ENCODE measurements at places on chromosomes 6 and 20.
A peak's percentile ranks its signal among the peaks of the same experiment; 100 is the strongest.

DNA sequence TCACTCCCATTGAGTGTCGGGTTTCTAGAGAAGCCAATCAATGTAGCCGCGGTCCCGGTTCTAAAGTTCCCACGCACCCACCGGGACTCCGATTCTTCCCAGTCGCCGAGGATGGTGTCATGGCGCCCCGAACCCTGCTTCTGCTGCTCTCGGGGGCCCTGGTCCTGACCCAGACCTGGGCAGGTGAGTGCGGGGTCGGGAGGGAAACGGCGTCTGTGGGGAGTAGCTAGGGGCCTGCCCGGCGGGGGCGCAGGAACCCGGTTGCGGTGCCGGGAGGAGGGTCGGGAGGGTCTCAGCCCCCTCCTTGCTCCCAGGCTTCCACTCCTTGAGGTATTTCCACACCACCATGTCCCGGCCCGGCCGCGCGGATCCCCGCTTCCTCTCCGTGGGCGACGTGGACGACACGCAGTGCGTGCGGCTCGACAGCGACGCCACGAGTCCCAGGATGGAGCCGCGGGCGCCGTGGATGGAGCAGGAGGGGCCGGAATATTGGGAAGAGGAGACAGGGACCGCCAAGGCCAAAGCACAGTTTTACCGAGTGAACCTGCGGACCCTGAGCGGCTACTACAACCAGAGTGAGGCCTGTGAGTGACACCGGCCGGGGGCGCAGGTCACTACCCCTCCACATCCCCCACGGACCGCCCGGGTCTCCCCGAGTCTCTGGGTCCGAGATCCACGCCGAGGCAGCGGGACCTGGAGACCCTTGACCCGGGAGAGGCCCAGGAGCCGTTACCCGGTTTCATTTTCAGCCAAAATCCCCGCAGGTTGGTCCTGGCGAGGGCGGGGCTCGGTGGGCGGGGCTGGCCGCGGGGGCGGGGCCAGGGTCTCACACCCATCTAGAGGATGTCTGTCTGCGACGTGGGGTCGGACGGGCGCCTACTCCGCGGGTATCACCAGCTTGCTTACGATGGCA, 35.2 kb upstream of the HLA-G start:
- DNase-seq, result peak; percentile 56

GRCh38 chr6:39330057-39330456, 7.6 kb upstream of the KCNK16 start:
- no peak for DNase-seq

DNA sequence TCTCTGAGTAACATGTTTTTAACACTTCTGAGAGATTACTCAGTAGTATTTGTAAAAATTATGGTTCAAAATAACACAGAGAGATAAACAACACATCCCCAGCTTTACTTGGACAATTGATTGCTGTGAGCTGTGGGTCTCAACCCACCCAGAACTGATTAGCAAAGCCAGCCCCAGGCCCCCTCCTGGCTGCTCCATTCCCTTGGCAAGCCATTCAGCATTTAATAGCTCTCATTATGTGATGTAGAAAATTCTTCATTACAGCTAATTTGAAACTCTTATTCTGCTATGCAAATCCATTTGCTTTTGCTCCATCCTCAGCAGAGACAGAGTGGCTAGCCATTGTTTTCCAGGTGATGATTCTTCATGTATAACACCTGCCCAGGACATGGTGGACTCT, 16.6 kb upstream of the SIRT5 start:
- DNase-seq, result no peak

- DNase-seq, result no peak
Measured at GRCh38 chr20:32583581-32584070, 1.5 kb downstream of the NOL4L start.

- DNase-seq, result no peak
Measured at GRCh38 chr6:37456126-37456525, 23.1 kb downstream of the CMTR1 start.

DNA sequence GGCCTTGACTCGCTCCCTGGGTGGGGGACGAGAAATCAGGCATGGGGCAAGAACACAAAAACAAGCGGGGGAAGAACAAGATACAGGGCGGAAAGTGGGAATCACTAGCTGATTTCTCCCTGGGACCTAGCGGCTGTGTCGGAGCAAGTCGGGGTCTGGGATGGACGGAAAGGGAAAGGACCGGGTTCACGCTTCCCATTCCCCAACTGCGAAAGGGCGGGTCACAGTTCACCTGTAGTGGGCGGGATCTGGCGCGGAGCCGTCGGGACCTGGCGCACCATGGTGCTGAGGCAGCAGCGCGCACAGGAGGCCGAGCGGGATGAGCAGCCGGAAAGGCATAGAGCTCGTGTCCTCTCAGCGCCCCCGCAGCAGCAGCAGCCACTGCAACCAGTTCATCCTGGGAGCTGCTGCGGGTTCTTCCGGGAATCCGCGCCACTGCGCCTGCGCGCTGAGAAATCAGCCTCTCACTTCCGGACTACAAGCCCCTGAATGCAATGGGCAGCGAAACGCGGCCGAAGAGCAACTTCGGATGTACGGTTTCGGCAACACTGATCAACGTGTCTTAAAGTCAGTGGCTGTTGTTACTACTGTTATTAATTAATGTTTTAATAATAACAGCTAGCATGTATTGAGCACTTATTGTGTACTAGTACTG, at the start of gene EDEM2:
Gene EDEM2, minus strand, starts transcription at position 417 of the 655 bp plus-strand sequence. Its CDS starts 78 bp downstream, at position 339.
- peak; percentile 89 for DNase-seq

- DNase-seq, result no peak
Measured at GRCh38 chr20:60960500-60960899, 291.6 kb upstream of the CDH4 start.

GRCh38 chr20:40481337-40481736, 207.7 kb downstream of the MAFB start:
- no peak for DNase-seq

GRCh38 chr6:168507297-168507696, 66.3 kb downstream of the SMOC2 start:
- DNase-seq, result no peak

DNA sequence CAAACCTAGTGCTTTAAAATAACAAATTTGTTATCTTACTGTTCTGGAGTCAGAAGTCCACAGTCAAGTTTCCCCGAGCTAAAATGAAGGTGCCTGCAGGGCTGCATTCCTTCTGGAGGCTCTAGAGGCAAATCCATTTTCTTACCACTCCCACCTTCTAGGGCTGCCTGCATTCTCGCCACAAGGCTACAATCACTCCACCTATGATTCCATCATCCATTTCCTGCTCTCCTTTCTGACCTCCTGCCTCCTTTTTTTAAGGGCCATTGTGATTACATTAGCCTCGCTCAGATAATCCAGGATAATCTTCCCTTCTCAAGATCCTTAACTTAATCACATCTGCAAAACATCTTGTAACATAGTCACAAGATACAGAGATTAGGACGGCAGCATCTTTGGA, 42.4 kb upstream of the SIRT5 start:
- DNase-seq, result no peak

GRCh38 chr6:146598772-146599405, at the start of gene ADGB:
ADGB (plus strand) TSS chr6:146598972; CDS start chr6:146599041, 69 bp downstream.
- DNase-seq, result no peak

DNA sequence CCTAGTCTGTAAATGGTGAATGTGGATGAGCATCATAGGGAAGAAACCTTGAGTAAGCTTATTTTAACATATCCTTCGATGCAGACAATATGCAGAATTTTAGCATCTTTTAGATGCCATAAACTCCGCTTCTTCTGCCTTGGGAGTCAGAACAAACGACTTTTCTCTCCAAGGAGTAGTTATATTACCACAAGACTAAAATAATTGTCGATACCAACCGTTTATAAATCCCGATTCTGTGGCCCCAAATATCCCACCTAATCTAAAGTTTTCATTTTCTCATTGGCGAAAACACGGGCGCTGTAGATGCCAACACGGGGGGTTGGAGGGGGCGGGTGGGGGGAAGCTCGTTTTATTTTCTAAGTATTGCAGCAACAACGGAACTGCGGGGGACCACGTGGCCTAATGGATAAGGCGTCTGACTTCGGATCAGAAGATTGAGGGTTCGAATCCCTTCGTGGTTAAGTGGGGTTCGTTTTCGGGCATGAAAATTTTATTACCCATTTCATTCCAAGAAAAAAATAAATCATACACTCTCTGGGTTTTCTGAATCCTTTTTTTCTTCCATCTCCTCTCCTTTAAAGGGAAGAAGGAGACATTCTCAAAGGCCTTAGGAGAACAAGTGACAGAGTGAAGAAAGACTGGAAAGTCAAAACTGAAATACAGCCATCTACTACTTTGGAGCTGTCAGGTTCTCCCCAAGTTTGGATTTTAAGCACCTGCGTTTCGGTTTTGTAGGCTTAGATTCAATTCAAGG, 65.5 kb upstream of the BTN3A2 start:
- DNase-seq, result no peak

DNA sequence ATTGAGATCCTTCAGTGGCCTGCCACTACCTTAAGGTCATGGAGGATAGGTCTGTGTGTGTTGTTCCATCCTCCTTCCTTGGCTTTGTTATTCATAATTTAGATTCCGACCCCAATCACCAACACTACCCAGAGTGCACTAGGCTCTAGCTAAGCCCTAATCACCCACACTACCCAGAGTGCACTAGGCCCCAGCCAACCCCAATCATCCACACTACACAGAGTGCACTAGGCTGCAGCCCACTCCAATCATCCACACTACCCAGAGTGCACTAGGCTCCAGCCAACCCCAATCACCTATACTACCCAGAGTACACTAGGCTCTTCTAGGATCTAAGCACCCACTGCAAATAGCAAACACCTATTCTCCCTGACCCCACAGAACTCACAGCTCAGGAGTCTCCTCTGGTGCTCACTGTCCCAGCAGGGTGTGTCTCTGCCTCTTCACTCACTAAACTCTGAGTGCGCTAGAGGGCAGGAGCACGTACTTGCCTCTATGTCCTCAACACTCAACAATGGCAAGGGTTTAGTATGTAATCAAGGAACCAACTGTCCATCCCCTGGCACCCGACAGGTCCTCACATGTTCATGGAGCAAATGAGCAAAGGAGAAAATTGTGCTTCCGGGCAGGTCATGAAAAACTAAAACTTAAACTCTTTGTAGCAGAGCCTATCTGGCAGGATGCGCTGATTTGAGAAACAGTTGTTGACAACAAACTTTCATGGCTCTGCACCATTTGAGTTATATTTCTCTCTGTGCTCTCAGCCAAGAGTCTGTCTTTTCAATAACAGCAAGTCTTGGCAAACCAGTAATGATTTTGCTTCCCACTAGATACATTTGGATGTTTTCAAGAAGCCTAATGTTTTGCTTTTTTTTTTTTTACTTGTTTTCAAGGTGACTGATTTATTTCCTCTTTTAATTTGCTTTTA, 54.3 kb downstream of the SLC22A23 start:
- no peak for DNase-seq

DNA sequence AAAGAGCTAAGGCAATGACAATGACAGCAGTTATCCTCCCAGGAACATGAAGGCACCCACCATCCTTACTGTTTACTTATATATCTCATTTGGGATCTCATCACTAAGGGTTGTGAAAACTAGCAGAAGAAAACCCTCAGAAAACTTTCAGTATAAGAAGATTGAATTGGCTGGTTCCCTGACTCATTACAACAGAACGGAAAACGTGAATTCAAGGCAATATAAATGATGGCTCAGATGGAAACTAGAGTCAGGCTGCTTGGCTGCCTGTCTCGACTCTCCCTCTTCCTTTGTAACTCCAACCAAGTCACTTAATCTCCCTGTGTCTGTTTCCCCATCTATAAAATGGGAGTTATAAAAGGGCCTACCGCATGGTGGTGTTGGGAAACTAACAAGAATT, 387.1 kb upstream of the JARID2 start:
- DNase-seq, result no peak

GRCh38 chr20:56433880-56434255, 21.8 kb downstream of the CASS4 start:
- no peak for DNase-seq

GRCh38 chr6:116397914-116398313, 27.2 kb downstream of the DSE start:
- DNase-seq, result no peak

DNA sequence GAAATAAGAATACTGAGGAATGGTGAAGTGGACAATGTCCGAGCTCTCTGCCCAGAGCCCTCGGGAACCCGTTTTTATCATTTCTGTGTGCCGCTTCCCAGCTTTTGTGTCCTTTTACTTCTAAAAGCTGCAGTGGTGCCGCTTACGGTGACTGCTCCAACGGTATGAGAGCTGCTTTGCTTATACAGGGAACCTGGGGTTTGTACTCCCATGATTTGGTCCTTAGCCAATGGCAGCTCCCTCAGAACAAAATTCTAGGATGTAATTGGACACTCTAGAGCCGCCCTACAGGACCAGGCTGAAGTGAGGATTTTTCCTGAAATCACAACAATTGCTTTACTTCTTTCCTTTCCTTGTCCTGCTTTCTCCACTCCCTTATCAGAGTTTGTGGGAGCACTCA, 24.2 kb upstream of the PCSK2 start:
- DNase-seq, result no peak

- DNase-seq, result no peak
Measured at GRCh38 chr6:52381249-52381648, 19.3 kb downstream of the PAQR8 start.

DNA sequence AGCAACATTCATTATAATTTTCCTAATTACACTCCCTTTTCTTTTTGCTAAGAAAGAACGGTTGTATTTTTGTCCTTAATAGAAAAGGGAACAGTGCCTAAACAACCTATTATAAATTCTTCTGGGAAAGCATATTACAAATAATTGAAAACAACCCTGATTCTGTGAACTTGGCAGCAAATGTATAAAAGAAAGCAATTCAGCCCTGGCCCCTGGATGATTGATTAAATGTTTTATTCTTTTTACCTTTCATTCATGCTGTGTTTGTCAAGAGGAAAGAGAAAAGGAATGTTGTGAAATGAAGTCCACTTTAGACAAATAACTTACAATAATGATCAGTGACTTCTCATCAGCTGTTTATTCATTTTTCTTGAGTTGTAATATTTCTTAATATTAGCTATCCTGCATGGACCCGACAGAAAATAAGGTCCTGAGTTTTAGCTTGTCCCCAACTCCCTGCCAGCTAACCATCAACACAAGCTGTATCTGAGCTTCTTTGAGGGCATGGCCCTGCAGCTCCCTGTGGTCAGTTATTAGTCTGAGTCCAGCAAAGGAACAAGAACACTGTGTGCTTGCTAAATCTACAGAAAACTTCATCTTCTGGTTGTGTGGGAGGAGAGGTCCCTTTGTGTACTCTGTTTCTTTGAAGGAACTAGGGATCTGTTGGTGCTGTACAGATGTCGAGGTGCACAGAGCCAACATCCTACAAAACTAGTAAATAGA, 248.2 kb downstream of the LAMA2 start:
- DNase-seq, result no peak

- no peak for DNase-seq
Measured at GRCh38 chr6:79878142-79878748, 69.1 kb downstream of the ELOVL4 start.

GRCh38 chr20:59580991-59581401, 23.3 kb upstream of the PHACTR3 start:
- no peak for DNase-seq

GRCh38 chr6:126738146-126738545, 380.3 kb upstream of the RSPO3 start:
- DNase-seq, result no peak

- DNase-seq, result no peak
Measured at GRCh38 chr20:63651942-63652191, 1.4 kb downstream of the STMN3 start.

DNA sequence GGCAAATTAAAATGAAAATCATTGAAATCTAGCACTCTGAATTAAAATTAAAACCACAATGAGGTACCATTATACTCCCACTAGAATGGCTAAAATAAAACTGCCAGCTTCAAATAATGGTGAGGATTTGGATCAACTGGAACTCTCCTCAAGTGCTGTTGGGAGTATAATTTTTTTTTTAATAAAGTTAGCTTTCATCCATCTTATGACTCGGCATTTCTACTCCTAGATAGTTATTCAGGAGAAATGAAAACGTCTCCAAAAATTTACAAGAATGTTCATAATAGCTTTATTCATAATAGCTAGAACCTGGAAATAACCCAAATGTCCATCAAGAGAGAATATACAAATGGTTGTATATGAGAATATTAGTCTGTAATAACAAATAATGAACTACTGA, 63.2 kb downstream of the ASXL1 start:
- DNase-seq, result no peak

All from activated B cell treated with CpG ODN at 0.5 μM for 24 hours (primary cell).